ENCODE measurements at places on chromosomes 3 and 15.

- no peak for DNase-seq
Observed at GRCh38 chr3:81452418-81452817, 309.0 kb downstream of the GBE1 start.

GRCh38 chr15:71577071-71577470, 233.3 kb upstream of the NR2E3 start:
- no peak for DNase-seq

GRCh38 chr15:63166219-63166618, 8.9 kb upstream of the RPS27L start:
- no peak for DNase-seq

DNA sequence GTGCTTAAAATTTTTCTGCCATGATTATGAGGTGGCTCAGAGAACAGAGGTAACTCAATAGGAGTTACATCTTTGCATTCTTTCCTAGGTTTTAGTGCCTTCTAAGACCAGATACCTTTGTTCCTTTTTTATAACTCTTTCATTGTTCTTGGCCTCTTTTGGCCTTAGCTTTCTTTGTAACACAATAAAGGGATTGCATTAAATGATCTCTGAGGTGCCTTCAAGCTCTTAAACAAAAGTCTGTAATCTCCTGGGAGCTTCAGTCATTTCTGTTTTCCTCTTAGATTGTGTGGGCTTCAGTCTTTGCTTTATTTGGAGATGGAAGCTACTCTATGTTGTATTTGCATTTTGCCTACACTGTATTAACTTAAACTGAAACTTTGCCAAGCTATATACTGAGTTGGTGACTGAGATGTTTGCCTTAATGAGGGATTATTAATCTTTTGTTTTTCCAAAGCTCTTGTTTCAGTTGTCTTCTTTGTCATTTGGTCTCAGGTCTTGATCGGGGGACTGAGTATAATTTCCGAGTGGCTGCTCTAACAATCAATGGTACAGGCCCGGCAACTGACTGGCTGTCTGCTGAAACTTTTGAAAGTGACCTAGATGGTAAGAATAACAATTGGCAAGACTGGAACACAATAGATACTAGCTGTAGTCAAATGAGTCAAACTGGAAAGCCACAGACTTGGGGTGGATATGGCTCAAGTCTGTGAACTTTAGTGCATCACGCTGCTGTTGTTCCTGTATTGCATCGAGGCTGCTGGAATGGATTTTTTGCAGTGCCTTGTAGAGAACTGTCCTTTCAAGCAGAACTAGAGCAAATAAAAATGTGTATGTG, 110.3 kb downstream of the HCN4 start:
- DNase-seq: no peak

DNA sequence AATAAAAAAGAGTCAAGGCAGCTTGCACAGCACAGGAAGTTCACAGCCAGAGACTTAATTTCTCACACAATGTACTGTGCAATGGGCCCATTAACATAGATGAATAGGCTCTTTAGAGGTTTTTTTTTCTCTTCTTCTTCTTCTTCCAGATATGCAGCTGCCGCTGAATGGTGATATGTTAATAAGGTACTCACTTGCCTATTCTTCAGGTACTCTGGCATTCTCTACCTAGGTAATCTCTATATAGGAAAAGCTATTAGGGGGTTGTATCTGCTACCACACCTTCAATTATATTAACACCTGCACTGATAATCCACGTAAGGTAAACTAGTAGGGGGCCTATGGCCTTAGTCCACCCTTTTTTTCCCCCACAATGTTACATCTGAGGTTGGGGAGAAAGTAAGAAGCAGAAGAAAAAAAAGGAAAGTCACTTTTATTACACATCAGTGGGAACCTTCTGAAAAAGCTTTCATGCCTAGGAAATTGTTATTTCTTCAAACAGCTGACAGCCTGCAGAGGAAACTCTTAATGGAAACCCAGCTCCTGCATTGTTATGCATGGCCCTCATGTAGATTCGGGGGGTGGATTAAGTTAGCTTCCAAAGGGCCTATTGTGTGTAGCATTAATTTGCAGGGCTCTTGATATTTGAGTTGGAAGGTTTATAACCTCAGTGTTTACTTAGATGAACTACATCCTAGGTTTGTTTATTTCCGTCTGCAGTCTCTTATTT, 525.5 kb downstream of the ZIC1 start:
- DNase-seq: peak; percentile 68

DNA sequence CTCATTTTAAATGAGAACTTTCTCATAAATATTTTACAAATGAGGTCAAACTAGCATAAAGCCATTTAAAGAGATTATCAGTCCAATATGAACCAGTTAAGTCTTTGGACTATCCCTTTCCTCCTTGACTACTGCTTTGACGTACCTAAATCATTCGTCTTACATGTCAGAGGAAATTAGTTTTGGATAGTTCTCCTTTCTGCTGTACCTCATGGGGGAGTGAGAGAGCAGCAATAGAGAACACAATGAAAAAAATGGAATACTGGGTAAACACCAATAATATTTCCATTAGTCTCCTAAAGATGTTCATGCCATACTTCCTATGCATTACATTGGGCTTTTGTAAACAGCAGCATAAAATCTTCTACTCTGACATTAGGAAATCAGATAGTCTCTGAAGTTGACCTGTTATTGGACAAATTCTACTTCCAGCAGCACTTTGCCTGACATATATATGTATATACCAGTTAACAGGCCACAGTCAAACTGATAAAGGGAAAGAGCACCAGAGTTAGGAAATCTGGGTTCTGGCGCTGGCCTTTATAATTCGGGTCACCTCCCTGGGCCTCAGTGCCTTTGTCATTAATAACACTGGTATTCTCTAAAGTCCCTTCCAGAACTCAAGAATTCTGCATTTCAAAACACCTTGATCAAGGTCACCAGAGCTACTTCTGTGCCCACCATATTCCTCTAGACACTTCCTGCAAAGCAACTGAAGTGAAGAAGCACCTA, 26.8 kb downstream of the TIMMDC1 start:
- no peak for DNase-seq

DNA sequence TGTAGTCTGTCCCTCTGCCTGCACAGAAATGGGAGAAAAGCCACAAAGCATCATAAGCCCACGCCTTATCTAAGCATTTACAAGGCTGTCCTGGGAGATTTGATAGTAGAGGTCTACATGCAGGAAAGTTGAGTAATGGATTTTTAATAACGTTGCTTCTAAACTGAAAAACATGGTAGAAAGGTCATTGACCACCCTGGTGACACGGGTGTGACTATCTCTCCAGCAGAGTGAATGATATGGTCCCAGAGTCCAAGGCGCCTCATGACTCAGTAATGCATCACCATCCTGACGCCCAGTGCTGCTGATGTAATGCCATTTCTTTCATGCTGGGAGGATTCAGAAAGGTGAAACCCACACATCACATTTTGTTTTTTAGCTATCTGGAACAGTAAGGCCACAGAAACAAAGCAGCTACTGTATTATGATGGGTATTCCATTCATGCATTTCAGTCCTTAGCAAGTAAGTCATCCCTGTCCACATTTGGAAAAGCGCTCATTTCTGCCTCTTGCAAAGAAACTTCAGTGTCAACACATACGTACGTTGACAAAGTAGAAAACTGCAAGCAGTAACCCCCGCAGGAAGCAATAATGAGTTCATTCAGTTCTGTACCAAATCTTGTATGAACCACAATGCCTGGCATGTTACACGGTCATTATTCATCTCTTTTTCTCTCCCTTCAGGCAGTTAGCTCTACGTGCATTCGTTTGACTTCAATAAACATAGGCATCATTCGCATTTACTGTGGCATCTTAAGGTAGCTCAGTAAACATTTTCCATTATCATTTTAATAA, 483.5 kb downstream of the GABRG3 start:
- DNase-seq: no peak

- DNase-seq: no peak
Observed at GRCh38 chr3:24129549-24129948, 184.5 kb downstream of the NR1D2 start.

DNA sequence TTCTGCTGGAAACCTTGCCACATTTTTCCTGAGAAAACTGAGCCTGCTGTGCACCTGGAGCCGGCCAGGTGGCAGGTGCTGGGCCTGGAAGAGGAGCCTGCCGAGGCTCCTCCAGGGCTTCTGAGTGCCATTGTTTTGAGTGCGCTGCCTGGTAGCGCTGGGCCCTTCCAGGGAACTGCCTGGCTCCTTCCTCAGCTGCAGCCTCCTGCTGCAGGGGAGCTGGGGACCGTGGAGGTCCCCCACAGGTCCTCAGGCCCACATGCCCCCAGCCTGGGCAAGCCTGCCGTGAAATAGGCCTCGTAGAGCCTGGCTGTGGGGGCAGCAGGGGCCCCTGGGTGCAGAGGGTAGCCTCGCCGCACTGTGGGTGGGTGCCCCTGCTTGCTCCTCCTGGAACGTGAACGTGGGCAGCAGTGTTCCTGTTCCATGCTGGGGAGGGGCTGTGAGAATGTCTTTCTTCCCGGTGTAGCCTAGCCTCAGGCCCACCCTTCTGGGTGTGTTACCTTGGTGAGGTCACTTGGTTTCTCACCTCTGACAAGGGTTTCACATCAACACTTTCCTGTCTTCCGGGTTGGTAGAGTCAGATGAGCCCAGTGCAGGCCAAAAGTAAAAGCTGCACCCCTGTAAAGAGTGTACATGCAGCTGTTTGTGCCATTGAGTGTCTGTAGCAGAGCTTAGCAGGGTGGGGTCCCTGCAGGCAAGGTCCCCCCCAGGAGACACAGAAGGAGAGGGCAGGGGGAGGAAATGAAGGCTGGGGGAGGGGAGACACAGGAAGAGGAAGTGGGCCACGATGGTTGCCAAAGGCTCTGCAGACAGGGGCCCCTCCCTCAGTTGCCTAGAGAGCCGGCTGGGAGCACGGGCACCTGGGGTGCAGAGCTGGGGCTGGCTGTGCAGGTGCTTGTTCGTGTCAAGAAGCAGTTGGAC, 34.5 kb downstream of the KLF13 start:
- DNase-seq: no peak

GRCh38 chr3:143135150-143135549, 15.6 kb downstream of the CHST2 start:
- no peak for DNase-seq

GRCh38 chr15:96273317-96274086, 57.0 kb upstream of the NR2F2 start:
- DNase-seq: no peak

- no peak for DNase-seq
Observed at GRCh38 chr3:128498901-128499530, 6.0 kb upstream of the GATA2 start.

DNA sequence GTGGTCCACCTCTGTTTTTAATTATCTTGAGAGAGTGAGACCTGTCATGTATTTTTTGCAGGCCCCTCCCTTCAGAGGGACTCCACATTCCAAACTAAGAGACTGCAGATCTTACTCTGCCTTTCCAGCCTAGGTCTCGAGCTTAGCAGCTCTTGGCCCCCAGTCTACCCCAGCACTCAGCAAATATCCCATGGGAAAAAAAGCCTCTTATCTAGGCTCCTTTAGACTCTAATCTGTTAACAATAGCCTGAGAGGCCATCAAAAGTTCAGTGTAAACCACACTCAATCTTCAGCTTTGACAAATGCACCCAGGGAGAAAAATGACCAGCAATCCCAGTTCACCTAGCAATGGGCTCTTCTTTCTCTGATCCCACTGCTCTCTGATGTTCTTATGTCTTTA, 8.6 kb upstream of the BLM start:
- no peak for DNase-seq

GRCh38 chr3:126212620-126213378, 32.4 kb upstream of the ALDH1L1 start:
- peak; percentile 79 for DNase-seq

- no peak for DNase-seq
Observed at GRCh38 chr3:152550284-152550683, 281.6 kb downstream of the MBNL1 start.

DNA sequence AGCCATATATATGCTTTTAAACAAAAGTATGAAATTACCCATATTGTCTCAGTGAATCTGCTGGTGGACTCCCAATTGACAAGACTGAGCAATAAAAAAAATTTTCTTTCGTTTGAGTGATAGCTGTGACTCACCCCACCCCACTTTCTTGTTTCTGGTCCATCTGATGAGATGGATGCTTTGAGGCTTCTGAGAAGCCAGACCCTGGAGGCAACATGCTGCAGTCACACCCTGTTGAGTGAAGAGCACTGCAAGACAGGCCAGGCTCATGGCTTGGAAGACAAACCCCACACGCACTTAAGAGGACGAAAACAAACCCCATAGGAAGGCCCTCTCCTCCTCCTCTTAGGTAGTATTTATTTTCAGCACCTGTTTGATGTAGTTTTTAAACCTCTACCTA, 276.0 kb upstream of the TTC14 start:
- no peak for DNase-seq

DNA sequence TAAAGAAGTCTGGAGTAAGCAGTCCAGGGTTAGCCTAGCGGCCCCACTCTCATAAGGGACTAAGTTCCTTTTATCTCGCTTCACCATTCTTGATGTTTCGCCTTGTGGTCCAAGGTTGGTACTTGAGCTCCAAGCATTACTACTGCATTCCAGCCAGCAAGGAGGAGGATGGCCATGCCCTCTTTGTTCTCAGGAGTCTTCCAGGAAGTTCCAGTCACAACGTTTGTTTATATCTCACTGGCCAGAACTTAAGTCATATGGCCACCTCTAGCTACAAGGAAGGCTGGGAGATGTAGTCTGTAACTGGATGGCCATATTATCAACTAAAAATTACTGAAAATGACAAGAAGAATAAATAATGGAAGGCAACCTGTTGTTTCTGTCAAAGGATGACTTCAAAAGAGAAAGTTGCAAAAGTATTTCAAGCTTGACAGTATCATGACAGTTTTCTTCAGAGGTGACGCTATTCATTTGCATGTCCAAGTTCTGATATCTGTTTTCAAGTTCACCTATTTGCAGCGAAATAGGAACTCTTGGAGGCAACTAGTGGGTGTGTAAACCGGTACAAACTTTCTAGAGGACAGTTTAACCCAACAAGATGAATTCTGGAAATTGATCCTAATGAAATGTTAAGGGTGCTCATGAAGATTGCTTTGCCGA, 118.6 kb downstream of the PGPEP1L start:
- DNase-seq: no peak

DNA sequence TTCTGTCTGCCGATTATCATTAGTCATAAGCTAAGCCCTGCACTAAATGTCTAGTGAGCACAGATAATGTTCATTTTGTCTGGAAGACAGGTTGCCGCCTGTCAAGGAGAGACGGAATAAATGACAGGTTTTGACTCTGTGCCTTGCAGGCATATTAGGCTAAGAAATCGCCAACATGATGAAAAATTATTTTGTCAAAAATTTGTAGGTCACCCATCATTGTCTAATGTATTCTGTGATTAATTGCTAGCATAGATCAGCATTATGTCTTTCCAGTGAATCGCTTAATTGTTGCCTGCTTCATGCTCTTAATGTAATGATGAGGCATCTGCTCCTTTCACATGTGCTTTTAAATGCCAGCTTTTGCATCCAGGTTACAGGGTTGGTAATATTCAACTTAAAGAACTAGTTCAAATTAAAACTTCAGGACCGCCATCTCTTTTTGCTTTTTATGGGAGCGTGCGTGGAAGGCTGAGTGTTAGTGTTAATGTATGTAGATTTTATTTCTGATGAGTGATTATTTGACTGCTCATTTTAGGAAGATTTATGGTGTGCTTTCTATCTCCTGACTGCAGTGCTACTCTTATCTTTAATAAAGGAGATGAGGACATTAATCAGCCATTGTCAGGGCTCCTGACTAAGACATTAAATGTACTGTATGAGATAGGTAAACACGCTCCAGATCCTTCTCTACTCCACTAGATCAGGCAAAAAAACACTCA, 120.8 kb upstream of the MEIS2 start:
- DNase-seq: no peak
